ENCODE measurements at places on chromosomes 2 and 18.
A peak's percentile ranks its signal among the peaks of the same experiment; 100 is the strongest.

GRCh38 chr2:50831676-50832075 is 200.3 kb downstream of the NRXN1 start:
- no peak for DNase-seq

DNA sequence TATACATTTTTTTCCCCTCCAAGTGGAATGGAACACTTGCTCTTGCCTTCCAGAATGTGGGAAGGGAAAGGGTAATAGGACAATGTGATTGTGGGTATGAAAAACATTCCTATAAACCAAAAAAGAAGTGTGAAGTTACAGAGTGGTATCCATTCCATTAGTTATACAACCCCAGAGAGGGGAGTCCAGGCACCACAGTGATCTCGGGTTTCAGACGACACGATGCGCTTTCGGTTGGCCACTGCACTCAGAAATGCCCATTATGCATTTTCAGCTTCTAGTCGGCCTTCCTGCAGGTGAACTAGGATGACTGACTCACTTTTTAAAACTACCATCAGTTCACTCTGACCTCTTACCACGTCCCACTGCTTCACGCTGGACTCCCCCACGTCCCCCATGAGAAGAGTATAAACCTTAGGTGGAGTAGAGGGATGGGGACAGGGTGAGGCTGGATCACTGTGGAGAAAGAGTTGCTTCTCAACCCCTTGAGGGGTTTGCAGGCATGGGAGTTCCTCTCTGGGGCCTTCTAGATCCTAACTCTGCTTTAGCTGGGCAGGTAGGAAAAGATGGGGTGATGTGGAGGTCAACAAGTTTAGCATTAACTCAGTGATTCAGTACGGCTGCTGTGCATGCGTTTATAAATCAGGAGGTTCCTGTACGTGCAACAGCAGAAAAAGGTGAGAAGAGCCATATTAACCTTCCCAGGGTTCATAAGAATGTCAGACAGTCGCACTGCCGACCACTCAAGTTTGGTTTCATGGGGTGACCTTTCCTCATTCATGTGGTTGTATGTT is 50.5 kb downstream of the ZNF532 start:
- no peak for DNase-seq

- DNase-seq, result no peak
Observed at GRCh38 chr2:7736646-7737305, 819.6 kb downstream of the RNF144A start.

- no peak for DNase-seq
Observed at GRCh38 chr2:54435325-54436226, 20.6 kb upstream of the SPTBN1 start.

DNA sequence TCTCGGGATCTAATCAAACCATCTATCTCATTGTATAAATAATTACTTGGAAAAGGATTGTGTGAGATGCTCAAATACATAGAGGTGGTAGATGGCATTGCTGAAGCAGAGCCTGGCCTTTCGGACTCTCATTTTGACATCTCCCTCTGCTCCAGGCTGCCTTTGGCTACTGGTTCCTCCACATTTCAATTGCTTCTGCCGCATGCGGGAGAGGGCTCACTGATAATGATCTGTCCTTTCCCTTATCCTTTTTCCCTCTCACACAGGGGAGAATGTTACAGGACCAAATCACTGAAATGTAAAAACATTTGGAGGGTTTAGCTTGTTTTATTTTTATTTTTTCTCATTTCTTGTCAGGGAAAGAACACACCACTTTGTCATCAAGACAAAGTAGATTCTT is 380.6 kb upstream of the UBE2E3 start:
- DNase-seq, result no peak

DNA sequence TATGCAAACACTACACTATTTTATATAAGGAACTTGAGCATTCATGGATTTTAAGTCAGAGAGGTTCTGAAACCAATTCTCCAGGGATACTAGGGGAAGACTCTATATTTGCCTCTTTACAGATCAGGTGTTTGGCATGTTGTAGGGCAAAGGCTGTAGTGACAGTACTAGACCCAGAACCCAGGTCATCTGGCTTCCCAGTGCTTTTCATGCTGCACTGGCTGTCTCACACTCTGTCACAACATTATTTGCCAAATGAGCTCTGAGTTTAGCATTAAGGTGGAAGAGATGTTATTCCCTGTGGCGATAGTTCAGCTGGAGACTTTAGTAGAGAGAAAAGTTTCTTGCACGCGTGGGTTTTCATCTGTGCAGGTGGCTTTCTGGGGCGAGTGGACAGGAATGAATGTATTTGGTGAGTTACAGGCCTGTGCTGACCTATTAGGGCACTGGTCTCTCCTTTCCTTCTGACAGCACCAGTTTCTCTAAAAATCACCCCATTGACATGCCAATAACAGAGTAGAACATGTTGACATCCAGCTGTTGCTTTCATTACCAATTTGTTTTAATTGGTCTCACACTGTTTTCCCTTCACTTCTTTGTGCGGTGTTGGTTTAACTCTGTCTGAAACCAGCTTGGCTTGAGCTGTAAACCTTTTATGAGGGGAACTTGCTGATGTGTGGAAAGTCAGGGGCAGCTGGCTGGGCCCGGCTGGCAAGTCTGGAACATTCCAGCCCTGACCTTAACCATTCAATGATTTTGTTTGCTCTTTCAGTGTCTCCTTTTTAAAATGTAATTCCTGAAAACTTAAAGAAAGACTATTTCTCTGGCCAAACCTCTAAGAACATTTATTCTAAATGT is 643.0 kb upstream of the FAM98A start:
- no peak for DNase-seq

DNA sequence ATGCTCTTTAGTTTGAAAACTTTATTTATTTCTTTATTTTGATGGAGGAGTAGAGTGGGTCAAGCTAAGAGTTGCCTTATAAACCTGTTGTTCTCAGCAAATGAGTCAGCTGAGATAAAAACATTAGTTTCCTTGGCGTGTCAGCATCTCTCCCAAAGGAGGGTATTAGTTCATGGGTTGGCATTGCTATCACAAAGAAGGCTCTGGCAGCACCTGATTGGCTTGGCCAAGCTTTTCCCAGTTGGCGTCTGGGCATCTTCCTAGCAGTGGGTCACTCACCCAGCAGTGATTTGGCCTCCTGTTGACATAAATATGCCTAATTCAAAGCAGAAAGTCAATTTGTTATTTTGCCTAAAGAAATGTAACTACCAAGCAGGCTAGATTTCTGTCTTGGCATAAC is 200.7 kb upstream of the TNP1 start:
- DNase-seq, result no peak

GRCh38 chr2:241359481-241360045 is 3.5 kb downstream of the FARP2 start:
- no peak for DNase-seq

- DNase-seq, result no peak
Observed at GRCh38 chr18:48751727-48752468, 198.9 kb downstream of the SMAD7 start.

- DNase-seq, result no peak
Observed at GRCh38 chr2:241862093-241862492, 3.4 kb upstream of the PDCD1 start.

DNA sequence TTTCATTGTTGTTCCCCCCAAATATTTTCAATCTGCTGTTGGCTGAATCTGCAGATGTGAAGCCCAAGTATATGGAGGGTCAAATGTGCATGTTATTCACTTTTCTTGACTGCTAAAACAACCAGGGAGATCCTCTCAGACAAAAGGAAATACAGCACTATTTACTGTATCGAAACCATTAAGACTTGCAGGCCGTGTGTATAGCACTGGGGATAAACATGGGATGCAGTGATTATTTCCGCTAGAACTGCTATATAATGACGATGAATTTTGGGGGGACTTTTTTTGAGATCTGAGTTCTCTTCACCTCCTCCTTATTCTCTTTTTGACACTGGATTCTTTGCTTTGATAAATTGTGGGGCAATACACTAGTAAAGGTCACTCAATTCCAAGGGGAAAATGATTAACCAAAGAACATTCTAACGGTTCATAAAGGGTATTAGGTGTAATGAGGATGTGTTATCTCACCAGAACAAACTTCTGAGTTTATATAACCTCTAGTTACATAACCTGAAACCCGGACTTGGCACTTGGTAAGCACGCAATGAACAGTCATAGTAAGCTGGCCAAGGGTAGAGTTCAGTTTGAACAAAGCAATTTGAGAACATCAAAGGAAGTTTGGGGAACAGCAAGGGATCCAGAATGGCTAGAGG is 3.5 kb upstream of the UGT1A1 start:
- no peak for DNase-seq

DNA sequence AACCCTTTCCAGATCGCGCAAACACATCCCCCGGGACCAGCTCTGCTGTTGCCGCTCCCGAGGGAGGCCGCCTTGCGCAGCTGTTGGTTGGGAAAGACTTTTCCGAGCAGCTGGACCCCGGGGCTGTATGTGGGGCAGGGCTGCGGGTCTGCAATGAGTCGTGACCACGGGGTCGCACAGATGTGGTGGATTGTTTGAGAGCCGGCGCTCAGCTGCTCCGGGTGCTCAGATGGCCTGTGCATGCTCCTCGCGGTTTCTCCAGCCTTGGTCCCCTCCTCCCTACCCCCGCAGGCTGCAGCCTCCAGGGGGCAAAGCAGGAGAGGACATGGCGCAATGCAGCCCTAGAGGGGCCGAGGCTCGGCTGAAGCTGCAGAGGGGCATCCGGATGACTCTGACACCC is 105.2 kb upstream of the OTOS start:
- no peak for DNase-seq

DNA sequence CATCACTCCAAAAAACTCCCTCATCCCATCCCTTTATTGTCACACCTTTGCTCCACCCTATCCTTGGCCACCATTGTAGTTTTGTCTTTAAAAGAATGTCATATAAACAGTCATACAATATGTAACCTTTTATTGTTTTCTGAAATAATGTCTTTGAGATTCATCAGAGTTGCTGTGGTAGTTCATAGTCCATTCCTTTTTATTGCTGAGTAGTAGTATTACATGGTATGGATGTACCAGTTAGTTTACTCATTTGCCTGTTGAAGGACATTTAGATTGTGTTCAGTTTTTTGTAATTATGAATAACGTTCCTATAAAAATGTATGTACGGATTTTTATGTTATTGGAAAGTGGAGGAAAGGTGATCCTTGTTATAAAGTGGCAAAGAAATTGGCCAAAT is 171.8 kb upstream of the GCFC2 start:
- no peak for DNase-seq

- DNase-seq, result no peak
Observed at GRCh38 chr18:63603772-63604171, 16.6 kb downstream of the SERPINB13 start.

- no peak for DNase-seq
Observed at GRCh38 chr2:231955758-231956472, 5.6 kb upstream of the DIS3L2 start.

DNA sequence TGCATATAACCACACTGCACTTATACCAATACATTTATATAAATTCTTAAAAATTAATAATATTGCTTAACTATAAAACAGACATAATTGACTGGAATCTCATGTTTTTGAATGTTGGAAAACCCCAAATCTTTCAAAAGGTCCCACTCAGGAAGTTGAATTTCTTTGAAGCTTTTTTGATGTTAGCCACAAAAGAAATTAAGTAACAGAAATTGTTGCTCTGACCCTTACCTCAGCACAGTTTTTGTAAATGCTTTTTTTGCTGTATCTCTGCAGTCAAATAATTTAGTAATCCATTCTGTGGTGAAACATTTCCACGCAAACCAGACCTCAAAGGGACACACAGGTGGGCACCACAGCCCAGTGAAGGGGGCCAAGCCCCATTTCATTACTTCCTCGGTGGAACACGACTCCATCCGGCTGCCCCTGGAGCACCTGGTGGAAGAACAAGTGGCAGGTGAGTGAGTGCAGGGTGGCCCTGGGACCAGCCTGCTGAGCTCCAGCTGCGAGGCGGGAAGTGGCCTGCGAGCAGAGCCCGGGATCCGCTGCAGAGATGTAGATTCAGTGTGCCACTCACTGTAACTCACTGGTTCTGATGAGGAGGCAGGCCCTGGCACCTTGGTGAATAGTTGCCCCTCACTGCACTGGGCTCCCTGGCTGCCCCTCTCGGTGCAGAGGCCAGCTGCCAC is 8.4 kb downstream of the SCLY start:
- DNase-seq, result no peak

DNA sequence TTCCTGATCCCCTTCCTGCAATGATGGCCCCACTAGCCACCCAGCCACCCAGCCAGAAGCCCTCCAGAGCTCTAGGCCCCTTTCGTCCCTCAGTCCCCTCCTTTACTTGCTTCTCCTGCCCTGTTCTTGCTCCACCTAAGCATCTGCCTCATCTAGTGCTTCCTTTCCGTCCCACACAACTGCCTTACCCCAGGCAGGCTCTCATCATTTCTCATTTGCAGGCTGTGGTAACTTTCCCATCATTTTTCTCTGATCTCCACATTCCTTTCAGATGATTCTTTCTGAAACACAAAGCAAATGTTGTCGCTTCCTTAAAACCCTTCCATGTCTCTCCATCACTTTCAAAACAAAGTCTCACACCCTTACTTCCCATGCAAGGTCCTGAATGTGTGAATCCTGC is 459.8 kb downstream of the METTL4 start:
- peak; percentile 60 for DNase-seq

DNA sequence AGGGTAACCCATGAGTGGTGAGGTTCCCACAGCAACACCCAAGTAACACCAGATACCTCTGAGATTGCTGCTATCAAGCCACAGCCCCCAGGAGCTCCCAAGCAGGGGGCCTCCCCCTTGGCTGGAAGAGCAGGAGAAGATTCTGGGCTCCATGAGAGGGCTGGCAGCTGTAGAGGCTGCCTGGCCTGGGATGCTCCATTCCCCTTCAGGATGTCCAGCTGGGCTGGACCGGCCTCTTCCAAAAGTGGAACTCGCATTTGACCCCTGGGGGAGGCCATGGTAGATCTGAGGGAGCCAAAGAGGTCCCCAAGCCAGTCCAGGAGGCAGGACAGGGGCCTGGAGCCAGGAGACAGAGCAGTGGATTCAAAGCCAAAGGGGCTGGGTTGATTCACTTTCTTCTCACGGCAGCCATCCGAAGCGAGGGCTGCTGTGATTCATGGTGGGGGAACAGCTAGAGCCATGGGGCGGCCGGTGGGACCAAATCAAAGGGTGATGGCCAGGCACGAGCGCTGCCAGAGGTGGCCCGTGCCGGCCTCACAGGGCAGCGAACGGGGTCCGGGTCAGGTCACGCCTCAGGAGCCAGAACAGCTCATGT is 95.3 kb upstream of the ID2 start:
- DNase-seq, result no peak

- DNase-seq, result no peak
Observed at GRCh38 chr2:83378921-83379320, 1080.2 kb downstream of the SUCLG1 start.

DNA sequence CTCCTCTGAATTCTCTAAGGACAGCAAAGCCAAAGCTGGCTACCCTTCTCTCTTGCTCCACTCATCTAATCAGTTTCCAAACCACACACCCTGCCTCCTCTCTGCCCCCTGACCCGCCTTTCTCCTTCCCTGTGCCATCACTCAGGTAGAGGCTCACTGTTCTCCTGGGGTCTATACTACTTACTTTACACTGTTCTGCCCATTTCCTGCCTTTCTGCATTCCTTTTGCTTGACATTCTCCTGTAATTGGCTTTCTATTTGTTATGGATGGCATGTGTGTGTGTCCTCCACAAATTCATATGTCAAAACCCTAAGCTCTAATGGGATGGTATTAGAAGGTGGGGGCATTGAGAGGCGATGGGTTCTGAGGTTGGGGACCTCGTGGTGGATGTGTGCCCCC is 675.2 kb upstream of the ID2 start:
- no peak for DNase-seq
